ENCODE measurements at places on chromosomes 1 and 21. TPM values are rescaled to one million over a fixed set of nuclear protein-coding genes. Genes with fewer than 3 reads are reported as not detected.

Gene SLC22A15
- 1.1 TPM for total RNA-seq

Gene PDZK1
- 1.2 TPM for total RNA-seq

Gene CFAP298
- 30.8 TPM for total RNA-seq

Gene CFHR5
- total RNA-seq, result not detected

Gene SLC45A1
- 7.0 TPM for total RNA-seq

All from A549 treated with GW870086 at 1 μM for 4 hours (cell line).